Vagina (tissue), 2 donors: ENCODE measurements at places on chromosomes 12 and 14. TPM values are rescaled to one million over a fixed set of nuclear protein-coding genes. Genes with fewer than 3 reads are reported as not detected.
A peak's percentile ranks its signal among the peaks of the same experiment; 100 is the strongest.

GRCh38 chr12:47686645-47687240 lies 19.1 kb downstream of the RPAP3 start:
- DNase-seq: no peak

DNA sequence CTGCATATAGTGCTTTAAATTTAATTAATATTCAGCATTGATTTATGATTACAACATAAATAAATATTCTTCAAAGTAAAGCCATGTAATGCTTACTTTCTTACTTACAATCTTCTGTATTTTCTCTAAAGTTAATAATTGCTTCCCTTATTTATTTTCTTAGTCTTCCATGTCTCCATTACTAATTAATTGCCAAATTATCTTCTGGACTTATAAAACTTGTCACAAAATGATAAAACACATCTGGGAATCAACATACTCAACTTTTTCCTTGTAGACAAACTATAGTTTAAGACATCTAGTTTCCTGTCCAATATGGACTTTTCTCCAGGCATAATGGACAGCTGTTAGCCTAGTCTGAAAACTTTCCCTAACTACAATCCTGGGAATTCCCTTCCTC lies 466.6 kb downstream of the FLRT2 start:
- DNase-seq: no peak

- no peak for DNase-seq
Measured at GRCh38 chr14:100236881-100237280, 2.1 kb upstream of the YY1 start.

DNA sequence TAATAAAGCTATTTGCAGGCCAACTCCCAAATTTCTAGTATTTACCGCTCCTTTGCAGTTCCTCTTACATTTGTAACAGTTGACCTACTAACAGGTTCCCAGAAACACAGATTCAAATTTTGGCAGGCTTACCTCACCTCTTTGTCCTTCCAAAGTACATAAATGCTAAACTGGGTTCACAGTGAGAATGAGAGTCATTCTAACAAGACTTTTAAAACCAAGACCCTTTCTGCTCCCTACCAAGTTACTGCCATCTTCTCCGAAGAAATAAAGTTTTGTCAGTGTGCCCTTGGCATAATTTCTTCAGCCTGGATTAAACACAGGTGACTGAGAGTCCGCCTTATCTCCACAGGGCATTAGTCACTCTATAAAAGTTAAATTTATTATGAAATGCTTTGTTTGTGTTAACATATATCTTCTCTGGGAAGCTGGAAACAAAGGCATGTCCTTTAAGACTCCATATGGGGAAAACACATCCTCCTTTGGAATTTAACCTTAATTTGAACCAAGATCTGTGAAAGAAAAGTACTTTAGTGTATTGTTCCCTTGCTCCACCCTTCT lies 28.2 kb downstream of the FOXA1 start:
- DNase-seq: no peak

DNA sequence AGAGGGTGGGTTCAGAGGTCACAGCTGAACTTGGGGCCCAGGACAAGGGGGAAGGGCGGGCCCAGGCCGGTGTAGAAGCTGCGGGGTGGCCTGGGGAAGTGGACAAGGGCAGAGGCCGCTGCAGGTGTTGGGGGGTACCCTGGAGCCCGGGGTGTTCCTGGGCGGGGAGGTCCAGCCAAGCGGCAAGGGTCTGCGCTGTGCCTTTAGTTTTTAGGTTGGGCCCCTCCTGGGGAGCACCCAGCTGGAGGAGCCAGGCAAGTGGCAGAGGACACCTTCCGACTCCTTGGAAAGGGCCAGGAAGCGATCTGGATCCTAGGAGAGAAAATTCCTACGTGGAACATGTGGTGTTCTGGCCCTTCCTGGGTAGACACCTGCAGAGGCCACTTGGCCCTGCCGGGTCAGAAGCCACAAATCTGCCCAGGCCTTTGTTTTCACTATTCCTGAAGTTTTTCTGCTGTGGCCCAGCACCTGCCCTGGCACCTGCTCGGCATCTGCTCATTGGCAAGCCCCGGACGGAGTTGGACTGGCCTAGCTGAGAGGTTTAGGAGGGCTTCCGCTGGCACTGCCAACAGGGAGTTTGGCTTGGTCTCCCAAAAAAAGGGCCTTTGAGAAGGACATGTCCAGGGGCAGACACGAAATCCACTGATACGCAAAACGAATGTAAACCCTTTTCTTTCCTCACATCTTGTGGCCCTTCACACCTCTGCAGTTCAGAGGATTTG lies 61.1 kb downstream of the SMUG1 start:
- DNase-seq: peak; percentile 84

GRCh38 chr12:58283553-58283952 lies 342.2 kb downstream of the ATP23 start:
- DNase-seq: no peak

- DNase-seq: no peak
Measured at GRCh38 chr14:84024231-84024820, 1505.6 kb upstream of the FLRT2 start.

GRCh38 chr14:55893705-55894104 lies 224.5 kb upstream of the PELI2 start:
- no peak for DNase-seq

DNA sequence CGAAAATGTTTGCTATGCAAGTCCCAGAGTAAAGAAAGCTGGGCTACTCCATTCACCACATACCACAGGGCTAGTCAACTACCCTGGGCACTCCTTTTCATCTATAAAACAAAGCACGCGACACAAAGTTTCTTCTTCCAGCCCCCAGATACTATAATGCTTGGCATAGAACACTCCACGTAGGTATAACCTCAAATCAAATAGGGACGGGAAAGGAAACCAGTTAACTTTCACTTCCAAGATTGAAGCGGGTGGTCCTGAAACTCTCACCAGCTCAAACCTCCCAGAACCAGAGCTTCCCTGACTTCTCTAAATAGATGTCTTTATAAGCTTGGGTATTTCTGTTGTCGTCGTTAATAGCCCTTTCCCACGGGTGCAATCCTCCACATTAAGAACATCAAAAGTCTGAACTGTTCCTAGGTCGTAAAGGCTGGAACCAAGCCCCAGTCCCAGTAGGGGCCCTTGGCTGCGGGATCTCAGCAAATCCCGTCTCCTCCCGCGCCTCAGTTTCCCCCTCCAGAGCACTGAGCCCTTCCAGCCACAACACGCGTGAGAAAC lies 647 bp downstream of the LGMN start:
- DNase-seq: no peak

- DNase-seq: no peak
Measured at GRCh38 chr12:15831315-15831978, 42.3 kb upstream of the EPS8 start.

GRCh38 chr12:94266796-94267536 lies 118.6 kb downstream of the PLXNC1 start:
- DNase-seq: no peak

GRCh38 chr12:57465030-57465746 lies 5.6 kb downstream of the GLI1 start:
- DNase-seq: no peak

DNA sequence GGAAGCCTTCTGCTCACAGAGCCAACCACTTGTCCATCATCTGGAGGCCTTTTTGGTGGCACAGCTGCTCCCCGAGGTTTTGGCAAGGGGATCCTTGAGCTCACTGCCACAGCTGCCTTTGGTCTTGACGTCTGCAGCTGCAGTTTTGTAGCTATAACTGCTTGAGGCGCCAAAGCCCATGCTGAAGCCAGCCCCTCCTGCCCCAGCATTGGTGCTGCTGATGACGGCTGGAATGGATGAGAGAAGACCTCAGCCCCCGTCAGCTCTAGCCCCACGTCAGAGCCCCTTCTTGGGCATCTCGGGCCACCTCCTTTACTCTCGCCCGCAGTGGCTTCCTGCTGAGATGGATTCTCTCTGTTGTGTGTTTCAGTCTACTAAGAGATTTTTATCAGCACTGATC lies 12.3 kb upstream of the KRT74 start:
- DNase-seq: no peak

- DNase-seq: no peak
Measured at GRCh38 chr12:126591533-126591932, 1526.3 kb downstream of the AACS start.

- DNase-seq: no peak
Measured at GRCh38 chr14:100446572-100446971, 123.4 kb downstream of the SLC25A47 start.

- no peak for DNase-seq
Measured at GRCh38 chr12:54460317-54460923, 13.0 kb downstream of the GTSF1 start.

- DNase-seq: no peak
Measured at GRCh38 chr12:47754881-47755280, 3.8 kb downstream of the RAPGEF3 start.

DNA sequence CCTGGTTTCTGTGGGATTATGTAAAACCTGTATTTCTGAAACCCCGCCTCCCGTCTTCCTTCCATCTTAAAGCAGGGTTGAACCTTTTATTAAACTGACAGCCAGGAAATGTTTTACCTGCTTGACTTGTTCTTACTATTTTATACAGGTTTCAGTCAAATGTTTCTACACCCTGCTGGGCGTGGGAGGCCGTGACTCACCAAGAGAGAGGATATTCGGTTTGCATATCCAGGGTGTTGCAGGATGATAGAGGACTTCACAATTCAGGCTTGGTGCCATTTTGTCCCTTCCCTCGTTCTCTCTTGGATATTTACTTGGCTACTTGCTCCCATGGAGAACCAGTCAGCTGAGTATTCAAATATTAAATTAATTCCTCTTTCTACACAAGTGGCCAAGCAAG lies 69.7 kb downstream of the ARF6 start:
- no peak for DNase-seq

- DNase-seq: no peak
Measured at GRCh38 chr12:34051486-34051885, 29.2 kb downstream of the ALG10 start.

DNA sequence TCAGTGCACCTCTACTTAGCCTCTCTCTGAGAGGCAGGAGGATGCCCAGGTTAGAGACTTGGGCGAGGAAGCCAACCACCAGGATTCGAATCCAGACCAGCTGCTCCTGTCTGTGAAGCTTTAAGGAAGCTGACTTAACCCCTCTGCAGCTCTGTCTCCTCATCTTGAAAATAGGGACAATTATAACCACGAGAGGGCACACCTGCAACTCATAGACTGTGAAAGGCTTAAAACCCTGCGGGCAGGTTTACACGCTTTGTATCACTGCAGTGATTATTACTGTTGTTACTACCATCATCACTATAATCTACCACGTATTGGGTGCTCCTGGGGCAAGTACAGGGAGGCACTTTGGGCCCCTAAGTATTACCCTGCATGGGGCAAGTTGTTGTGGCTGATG lies 379.8 kb downstream of the VRK1 start:
- no peak for DNase-seq

DNA sequence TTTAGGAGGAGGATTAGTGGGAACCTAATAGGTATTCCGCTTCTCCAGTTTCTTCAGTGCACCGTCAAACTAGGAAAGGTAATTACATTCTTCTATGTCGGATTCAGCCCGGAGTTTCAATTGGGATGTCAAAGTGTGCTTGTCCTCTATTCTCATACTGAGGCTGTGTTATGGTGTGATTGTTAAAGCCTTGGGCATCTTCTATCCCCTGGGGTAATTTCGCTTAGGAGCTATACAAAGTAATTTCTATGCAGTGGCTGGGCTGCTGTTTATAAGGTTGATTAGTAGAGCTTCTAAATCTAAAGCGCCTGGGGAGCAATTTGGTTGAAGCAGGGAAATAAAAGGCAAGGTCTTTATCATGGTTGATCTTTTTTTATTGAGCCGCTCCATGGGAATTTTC lies 399.6 kb downstream of the ZFP36L1 start:
- DNase-seq: no peak

GRCh38 chr12:55653031-55653430 lies 16.3 kb downstream of the OR10P1 start:
- DNase-seq: no peak

DNA sequence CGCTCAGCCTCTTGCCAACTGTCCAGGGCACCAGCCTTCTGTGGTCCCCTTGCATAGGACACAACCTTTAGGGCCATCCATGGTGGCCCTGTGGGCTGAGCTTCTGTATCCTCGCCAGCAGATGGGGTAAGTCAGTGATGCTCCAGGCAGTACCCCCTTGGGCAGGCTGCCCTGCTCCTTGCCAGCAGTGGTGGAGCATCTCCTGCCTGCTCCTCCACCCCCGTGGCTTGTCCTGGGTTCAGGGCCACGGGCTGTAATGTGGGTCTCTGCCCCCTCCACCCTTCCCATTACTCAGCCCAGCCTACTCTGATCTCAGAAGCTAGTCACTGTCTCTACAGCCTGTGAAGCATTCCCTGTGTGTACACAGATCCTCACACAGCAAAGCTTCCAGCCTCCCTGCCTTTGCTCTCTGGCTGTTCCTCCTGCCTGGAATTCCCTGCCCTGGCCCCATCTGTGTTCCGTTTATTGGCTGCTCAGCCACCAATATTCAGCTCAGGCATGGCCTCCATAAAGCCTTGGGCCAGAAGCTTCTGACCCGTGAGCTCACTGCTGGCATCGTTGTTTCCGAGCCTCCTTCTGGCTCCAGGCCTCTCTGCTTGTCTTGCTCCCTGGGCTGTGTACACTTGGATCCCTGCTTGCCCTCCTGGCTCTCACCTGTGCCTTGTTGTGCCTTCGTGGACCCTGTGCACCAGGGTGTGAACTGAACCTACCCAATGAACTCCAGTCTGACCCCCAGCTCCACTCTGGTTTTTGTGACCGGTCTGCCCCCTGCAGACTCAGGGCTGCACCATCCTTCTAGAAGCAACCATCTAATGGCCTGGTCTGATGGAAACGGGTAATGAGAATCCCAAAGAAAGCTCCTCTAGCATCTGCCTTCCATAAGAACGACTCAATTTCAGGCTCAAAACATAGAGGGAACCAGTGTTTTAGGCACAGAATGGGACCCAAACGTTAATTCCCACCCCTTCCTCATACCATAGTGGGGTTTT lies 177.0 kb upstream of the PRMT8 start:
- DNase-seq: no peak

DNA sequence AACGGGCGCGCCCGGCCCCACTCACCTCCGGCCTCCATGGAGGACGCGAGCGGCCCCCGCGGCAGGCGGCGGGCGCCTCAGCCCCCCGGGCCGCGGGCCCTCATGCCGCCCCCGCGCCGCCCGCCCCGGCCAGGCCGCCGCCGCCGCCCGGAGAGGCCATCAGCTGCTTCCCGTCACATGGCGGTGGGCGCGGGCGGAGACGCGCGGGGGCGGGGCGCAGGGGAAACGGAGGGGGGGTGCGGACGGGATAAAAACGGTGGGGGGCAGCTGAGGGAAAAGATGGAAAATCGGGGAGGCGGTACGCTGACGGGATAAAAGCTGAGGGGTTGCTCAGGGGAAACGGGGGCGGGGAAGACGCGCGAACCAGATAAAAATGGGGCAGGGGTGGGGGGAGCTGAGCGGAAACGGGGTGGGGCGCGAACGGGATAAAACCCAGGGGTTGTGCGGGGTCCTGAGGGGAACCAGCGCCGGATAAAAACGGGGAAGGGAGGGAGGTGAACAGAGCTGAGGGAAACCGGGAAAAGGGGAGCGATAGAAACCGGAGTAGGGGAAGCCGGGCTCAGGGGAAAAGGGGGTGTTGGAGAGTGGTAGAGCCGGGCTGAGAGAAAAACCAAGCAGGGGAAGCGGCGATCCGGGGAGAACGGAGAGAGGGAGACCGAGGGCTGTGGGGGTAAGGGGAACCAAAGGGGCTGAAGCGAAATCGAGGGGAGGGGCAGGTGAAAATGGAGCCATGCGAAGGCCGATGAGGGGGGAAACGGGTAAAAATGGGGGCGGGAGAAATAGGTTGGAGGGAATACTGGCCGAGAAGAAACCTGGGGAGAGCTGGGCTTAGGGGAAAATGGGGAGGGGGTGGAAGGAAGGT lies at the start of gene WSB2:
WSB2 (minus strand) TSS at position 169 of the 862 bp plus-strand sequence; CDS start at position 38, 131 bp downstream.
- DNase-seq: no peak

The AICDA gene
- total RNA-seq: not detected

The SERPINA4 gene
- not detected for total RNA-seq

The KCTD10 gene
- 86.2 TPM for total RNA-seq

The CTSG gene
- 1.5 TPM for total RNA-seq

The PRH2 gene
- not detected for total RNA-seq

The RNASE1 gene
- total RNA-seq: 174 TPM

The PLD4 gene
- not detected for total RNA-seq

The CMA1 gene
- not detected for total RNA-seq

The MARS1 gene
- 71.2 TPM for total RNA-seq
